ENCODE measurements at places on chromosomes 4 and X. TPM values are rescaled to one million over a fixed set of nuclear protein-coding genes. Genes with fewer than 3 reads are reported as not detected.

Gene STK32B
- 10.5 TPM for polyA plus RNA-seq

Gene GAGE12E
- polyA plus RNA-seq: not detected

Gene ACOT9
- polyA plus RNA-seq: 87.0 TPM

Gene GPR50
- not detected for polyA plus RNA-seq

Gene PTPN13
- 13.1 TPM for polyA plus RNA-seq

Gene CXCL1
- polyA plus RNA-seq: 16.2 TPM

Gene ADGRL3
- polyA plus RNA-seq: 0.05 TPM

Gene TEX13B
- not detected for polyA plus RNA-seq

Gene METTL14
- polyA plus RNA-seq: 19.8 TPM

Gene RHOXF2B
- not detected for polyA plus RNA-seq

Gene GABRB1
- not detected for polyA plus RNA-seq

Gene MED12
- polyA plus RNA-seq: 14.4 TPM

Gene CFAP47
- polyA plus RNA-seq: 0.03 TPM

Gene MAGEB2
- not detected for polyA plus RNA-seq

Gene NHSL2
- 0.29 TPM for polyA plus RNA-seq

Gene POLN
- 2.4 TPM for polyA plus RNA-seq

Gene ADH6
- polyA plus RNA-seq: 0.16 TPM

Gene STOX2
- 2.7 TPM for polyA plus RNA-seq

Gene HSFX4
- not detected for polyA plus RNA-seq

Gene SOX3
- polyA plus RNA-seq: not detected

Gene SLC6A14
- polyA plus RNA-seq: not detected

Gene DNAAF6
- not detected for polyA plus RNA-seq

Gene C4orf50
- polyA plus RNA-seq: not detected

Gene AMBN
- not detected for polyA plus RNA-seq

Gene GYPA
- not detected for polyA plus RNA-seq

Gene MBNL3
- not detected for polyA plus RNA-seq

Gene PRSS12
- polyA plus RNA-seq: 0.36 TPM

Gene ATP2B3
- 0.21 TPM for polyA plus RNA-seq

Gene C4orf33
- 8.6 TPM for polyA plus RNA-seq

Gene EPHA5
- 0.96 TPM for polyA plus RNA-seq

Gene CYTL1
- not detected for polyA plus RNA-seq

Gene IL2
- not detected for polyA plus RNA-seq

Gene ALB
- not detected for polyA plus RNA-seq

Gene XPNPEP2
- not detected for polyA plus RNA-seq

Gene ZAR1
- not detected for polyA plus RNA-seq

Gene PABPC1L2B
- polyA plus RNA-seq: not detected

Gene FAM47B
- not detected for polyA plus RNA-seq

Gene ADH7
- not detected for polyA plus RNA-seq

Gene HSFX3
- not detected for polyA plus RNA-seq

Gene SGMS2
- 8.0 TPM for polyA plus RNA-seq

Gene VEGFC
- polyA plus RNA-seq: 11.2 TPM

Gene PAGE1
- 0.16 TPM for polyA plus RNA-seq
